ENCODE measurements at places on chromosomes 5 and 9.

DNA sequence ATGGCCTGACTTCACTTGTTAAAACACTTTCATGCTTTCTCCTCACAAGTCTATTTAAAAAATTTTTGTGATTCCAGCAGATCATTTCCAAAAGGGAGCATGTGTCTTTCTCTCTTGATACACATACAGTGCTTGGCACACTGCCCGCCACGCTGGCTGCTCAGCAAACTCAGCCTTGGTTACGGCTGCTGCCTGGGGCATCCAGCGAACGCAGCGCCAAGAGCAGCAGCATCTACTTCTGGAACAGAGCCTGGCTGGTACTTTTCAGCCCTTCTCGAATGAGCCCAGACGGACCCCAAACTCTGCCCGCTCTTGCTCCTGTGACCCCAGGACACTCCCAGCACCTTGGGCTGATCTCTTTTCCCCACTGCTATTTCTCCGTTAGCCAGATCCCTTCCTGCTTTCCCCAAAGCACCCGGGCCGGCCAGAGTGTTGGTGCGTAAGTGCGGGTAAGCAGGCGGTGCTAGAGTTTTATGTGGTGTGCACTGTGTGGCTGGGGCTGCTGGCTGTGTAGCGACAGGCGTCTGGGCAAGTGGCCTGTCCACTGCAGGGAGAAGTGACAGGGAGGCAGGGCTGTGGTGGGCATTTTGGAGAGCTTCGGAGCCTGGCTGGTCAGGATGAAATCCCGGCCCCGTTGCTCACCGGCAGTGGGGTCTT, 73.2 kb downstream of the SH3PXD2B start:
- no peak for DNase-seq

- no peak for DNase-seq
Measured at GRCh38 chr9:107918749-107919148, 429.2 kb upstream of the KLF4 start.

GRCh38 chr9:29564564-29564963, 1991.3 kb upstream of the C9orf72 start:
- no peak for DNase-seq

GRCh38 chr5:160750938-160751657, 100.9 kb downstream of the ATP10B start:
- no peak for DNase-seq

DNA sequence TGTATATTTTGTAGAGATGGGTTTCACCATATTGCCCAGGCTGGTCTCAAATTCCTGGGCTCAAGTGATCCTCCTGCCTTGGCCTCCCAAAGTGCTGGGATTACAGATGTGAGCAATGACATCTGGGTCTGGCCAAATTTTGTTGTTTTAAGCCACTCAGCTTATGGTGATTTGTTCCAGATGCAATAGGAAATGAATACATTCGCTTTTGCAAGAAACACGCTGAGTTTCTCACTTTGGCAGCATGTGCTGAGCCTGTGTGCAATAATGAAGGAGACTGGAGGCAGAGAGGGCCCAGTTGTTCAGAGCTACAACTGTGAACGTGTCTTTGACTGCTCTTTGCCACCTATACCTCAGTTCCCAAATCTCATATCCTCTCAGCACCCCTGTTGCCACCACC, 56.4 kb downstream of the KIF4B start:
- DNase-seq = no peak

GRCh38 chr9:79120941-79121340, 450.8 kb upstream of the TLE4 start:
- no peak for DNase-seq

GRCh38 chr5:42993516-42994245, 46.4 kb downstream of the ANXA2R start:
- peak; percentile 71 for DNase-seq

DNA sequence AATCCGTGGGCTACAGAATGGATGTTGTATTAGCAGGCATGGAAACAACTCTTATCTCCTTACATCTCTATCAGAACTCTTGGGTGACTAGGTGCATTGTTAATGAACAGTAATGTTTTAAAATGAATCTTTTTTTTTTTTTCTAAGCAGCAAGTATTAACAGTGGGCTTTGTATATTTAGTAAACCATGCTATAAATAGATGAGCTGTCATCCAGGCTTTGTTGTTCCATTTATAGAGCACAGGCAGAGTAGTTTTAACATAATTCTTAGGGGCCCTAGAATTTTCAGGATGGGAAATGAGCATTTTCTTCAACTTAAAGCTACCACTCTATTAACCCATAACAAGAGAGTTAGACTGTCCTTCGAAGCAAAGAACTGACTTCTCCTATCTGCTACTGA, 233.7 kb upstream of the ADAMTSL1 start:
- no peak for DNase-seq

GRCh38 chr9:1994180-1994579, 21.0 kb upstream of the SMARCA2 start:
- no peak for DNase-seq

- DNase-seq = no peak
Measured at GRCh38 chr5:114412510-114413171, 50.8 kb downstream of the KCNN2 start.

- DNase-seq = no peak
Measured at GRCh38 chr5:22651355-22651754, 201.8 kb downstream of the CDH12 start.

- no peak for DNase-seq
Measured at GRCh38 chr5:113487416-113487780, 855 bp downstream of the MCC start.

DNA sequence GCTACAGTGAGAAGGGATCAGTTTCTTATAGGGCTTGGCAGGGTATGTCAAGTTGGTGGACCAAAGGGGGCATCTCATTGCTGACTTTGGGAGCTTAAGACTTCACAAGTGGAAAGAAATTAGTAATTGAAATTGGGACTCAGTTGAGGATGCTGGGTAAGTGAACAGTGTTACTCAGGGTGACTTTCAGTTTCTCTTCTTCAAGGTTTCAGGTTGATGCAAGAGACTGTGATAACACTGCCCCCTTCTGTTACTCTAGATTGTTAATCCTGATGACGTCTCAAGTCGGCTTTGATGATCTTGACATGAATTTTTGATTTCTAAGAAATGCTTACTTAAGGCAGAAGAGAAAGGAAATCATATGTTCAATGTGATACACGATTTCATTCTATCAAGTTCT, 21.3 kb downstream of the KCTD16 start:
- peak; percentile 90 for DNase-seq

GRCh38 chr5:28808967-28809810, 1770.8 kb upstream of the CDH9 start:
- no peak for DNase-seq

- peak; percentile 47 for DNase-seq
Measured at GRCh38 chr9:121686930-121687541, 35.6 kb downstream of the DAB2IP start.

GRCh38 chr9:90773617-90774016, 28.0 kb upstream of the SYK start:
- no peak for DNase-seq

DNA sequence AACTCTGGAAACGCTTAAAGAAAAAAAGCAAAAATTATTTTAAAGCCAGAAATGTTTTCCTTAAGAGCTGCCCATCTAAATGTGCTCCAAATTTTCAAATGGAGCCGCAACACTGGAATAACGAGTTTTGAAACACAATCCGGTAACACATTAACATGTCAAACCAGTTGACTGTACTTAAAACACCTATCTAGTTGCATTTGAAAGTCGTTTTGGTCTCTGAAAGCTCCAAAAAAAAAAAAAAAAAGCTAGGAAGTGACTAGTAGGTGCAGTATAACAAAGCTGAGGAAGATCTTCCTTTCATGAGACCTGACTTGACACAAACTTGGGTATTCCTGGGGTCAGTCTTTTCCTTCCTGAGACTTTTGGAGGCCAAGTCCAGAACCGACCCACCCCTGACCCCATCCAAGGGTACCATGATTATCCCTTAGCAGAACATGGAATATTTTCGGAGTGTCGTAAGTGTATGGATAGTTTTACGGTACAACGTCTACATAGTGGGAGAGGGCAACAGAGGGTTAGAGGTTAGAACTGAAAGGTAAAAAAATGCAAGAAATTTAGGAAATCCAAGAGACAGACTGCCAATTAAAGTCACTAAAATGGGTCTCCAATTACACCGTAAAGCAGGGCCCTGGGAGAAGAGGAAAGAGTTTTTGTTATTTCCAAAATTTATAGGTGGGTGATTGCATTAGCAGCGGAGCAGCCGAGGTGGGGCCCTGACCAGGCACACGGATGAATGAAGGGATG, 812 bp downstream of the CETN3 start:
- no peak for DNase-seq

- DNase-seq = no peak
Measured at GRCh38 chr9:118215549-118215948, 511.3 kb downstream of the TLR4 start.

DNA sequence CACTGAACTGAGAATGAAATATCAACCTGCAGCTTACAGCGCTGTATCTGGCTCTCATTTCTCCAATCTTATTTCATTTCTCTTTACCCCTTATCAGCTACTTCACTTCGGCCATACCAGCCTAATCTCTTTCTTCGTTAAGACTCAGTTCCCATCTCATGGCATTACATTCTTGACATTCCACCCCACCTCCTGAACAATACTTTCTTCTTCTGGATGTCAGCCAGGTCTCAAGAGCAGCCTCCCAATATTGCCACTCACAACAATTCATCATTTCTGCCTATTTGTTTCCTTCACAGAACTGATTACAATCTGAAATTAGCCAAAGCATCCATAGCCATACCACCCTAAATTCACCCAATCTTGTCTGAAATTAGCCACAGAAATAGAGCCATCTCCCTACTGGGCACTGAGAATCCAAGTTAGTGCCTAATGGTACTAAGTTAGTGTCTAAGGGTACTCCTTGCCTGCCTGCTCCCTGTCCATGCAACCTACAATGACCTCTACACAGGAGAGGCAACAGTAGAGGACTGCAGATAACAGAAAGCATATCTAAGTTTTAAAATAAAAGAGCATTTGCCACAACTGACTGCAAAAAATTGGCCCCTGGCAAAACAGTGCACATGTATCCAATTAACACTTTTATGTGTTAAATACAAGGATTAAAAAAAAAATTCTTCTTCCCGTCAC, 35.2 kb downstream of the SETX start:
- DNase-seq = no peak

DNA sequence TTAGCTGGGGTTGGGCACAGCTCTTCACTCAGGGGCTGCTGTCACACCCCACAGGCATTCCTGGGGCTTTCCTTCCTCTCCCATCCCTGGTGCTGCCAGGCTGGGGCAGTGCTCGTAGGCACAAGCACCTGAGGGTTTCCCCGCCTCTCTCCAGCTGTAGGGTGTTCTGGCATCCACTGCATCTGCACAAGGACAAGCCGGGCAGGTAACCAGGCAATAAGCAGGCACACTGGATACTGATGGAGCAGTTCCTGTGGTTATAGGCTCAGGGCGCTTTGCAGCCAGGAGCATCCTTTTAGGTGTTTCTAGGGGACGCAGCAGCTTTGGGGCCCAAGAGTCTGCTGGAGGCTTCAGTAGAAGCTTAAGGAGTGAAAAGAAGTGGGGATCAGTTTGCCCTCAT, 56.8 kb downstream of the ARHGEF37 start:
- no peak for DNase-seq
